ENCODE measurements at places on chromosomes 2 and 18.

DNA sequence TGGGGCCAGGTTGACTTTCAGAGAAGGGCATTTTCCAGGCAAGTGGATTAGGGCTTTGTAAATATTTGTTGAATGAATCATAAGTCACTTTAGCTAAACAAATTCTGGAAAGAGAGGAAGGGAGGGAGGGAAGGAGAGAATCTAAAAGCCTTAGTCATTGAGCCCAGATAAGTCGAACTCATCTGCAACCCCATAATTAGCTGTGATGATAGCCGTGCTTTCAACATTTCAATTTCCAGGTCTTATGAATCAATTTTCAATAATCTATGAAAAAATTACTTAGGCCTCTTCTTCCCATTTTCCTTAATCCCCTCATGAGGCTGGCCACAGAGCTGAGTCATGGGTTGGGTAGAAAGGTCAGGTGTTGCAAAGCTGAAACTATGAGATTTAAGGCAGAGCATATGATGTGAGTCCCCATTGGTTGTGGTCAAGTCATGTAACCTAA is 111.9 kb upstream of the MAPRE2 start:
- no peak for DNase-seq

DNA sequence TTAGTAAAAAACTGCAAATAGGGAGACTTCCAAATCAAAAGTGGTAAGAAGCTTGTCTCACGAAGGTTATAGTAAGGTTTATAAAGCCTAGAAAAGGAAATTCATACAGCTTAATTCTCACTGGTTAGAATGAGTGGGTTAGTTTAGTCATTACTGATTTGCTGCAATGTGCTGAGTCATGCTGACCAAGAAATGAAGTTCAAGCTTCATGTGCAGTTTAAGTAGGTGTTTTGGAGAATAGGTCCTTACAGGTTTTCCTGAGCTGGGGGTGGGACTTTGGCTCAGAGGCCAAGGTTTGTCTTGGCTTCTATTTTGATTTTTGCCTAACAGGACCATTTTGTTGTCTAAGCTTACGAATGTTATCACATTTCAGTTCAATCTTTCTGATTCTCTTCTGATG is 15.1 kb downstream of the CLIP4 start:
- DNase-seq, result no peak

DNA sequence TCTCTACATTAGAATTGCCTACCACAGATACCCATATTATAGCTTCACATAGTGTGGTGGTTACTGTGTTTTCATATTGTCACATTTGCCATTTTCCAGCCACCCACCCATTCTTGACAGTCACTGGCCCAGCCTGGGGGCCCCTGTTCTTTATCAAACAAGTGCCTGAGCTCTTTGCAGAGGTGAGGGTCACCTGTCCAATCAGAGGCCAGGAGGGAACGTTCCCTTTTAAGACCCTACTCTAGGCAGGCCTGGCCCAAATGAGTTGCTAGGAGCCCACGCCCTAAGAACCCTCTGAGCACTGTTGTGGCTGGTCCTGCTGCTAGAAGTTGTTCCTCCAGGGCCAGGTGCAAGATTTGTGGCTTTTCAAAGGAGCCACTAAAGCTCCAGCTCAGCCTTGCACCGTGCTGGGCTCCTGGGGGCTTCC is 5.2 kb downstream of the IL37 start:
- no peak for DNase-seq

DNA sequence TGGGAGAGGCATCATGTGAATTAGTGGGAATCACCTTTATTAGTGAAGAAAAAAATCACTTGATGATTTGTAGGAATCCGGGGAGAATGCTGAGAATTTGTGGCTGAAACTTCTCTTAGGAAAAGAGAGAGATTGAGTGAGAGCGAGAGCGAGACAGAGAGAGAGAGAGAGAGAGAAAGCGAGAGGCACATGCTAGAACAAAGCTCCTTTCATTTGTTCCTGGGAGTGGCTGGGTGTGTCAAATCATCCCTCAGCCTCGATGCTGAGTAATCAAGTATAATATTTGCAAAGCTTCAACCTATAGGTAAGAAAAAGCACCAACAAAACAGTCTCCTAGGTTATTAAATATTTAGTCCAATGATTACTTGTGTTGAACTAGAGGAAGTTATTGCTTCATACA is 4.4 kb upstream of the SERPINB5 start:
- DNase-seq, result no peak

DNA sequence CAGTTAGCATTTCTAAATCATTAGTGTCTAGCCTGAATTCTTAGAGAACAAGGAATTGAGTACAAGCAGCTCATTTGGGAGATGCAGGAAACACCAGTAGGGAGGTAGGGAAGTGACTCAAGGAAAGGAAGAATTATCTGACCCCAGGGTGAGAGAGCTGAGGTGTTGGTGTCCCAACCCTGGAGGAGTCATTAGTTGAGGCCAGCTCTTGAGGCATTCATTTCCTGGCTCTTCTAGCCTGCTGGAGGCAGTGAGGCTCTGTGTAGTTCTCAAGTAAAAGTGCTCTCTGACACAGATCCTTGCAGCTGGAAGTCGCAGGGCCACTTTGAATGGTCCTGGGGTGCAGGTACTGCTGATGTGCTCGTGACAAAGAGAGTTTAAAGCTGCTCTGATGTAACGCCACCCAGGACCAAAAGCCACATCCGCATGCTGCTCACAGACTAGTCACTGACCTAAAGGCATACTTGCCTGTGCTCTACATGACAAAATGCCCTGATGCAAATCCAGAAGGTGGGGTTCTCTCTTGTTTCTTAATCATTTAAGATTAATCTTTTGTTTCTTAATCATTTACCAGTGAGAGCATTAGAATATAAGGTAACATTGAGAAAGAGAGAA is 299.5 kb upstream of the LYPD1 start:
- DNase-seq, result no peak

- no peak for DNase-seq
Observed at GRCh38 chr2:129117434-129117833, 798.8 kb upstream of the HS6ST1 start.

- DNase-seq, result no peak
Observed at GRCh38 chr18:13889671-13890070, 25.7 kb downstream of the MC2R start.

DNA sequence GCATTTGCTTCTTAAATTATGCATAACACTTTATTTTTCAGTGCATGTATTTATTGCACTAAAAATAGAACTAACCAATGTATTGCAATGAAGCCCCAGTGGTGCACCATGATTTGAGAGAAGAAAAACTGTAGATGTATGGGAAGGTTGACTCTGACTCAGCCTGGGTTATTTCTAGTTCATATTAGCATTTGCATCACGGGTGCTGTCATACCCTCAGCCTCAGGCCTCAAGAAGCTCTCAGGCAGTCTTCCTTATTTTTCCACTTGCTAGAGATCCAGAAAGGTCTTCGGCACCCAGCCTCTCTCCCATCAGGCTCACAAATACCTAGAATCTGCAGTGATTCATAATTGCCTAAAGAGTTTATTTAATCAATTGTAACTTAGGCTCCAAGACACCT is 148.0 kb downstream of the DNER start:
- DNase-seq, result no peak

DNA sequence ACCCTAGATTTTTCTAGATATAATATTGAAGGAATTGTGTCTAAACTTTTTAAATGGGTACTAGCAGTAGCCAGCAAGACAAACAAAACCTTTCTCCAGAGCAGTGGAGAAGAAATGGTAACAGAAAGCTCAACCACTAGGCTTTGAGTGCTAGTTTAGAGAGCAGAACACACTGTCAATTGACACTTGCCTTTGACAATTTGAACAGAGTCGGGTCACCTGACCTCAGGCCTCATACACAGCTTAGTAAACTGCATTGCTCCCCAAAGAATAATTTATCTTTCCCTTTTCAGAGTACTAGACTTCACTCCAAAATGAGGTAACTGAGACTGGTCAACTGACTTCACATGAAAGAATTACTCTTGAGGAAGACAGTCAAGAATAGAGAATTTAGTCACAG is 48.6 kb downstream of the FIGN start:
- DNase-seq, result no peak

- DNase-seq, result no peak
Observed at GRCh38 chr2:36449943-36450392, 94.4 kb downstream of the CRIM1 start.

DNA sequence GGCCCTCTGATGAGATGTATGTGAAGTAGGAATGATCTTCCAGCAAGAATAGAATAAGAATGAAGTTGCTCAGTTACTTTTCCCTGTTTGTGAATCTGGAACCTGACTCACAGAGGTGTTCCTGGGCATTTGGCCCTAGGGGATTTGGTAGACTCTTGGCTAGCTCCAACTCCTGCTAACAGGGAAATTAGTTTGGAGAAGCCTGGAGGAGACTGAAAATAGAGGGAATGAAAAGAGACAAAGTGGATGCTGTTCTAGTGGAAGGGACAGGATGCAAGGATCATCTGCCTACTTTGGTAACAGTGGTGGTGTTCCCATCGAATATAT is 19.6 kb downstream of the TMEM17 start:
- no peak for DNase-seq

- DNase-seq, result no peak
Observed at GRCh38 chr2:173589604-173590275, 235.1 kb downstream of the CDCA7 start.

DNA sequence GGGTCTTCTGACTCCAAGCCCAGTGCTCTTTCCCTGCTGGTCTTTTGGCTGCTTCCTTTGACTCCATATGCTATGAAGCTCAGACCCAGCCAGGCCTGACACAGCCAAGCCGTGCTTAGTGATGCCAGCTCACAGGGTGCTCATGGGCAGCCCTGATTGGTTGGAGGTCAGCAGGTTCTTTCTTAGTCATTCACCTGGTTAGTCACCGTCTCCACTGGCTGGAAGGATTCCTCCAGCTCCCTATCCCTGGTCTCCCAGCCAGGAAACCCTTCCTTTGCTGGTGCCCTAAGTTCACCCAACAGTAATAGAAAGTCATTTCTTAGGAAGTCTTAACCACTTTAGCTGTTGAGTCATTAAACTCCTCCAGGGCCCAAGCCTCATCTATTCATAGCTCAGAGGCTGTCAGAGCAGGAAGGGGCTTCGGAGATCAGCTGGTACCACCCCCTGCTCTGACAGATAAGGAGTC is 3.9 kb downstream of the KCNK3 start:
- DNase-seq, result no peak

GRCh38 chr2:219573166-219573565 is 1.1 kb downstream of the INHA start:
- DNase-seq, result no peak

DNA sequence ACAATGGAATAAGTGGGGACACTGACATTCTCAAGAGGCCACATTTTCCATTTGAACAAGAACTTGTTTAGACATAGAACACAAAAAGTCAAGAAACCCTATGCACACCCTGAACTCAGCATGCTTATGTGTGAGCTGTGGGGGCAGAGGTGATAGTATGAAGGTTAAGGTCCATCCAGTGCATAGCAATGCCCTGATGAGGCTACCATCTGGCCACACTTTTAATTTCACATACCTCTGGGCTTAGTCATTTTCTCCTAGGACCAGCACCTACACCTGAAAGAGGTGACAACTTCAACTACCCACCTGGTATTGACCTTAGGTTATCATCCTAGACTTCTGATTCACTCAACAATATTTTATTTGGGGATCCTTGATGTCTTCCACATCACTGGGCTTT is 139.8 kb downstream of the PIK3C3 start:
- no peak for DNase-seq

DNA sequence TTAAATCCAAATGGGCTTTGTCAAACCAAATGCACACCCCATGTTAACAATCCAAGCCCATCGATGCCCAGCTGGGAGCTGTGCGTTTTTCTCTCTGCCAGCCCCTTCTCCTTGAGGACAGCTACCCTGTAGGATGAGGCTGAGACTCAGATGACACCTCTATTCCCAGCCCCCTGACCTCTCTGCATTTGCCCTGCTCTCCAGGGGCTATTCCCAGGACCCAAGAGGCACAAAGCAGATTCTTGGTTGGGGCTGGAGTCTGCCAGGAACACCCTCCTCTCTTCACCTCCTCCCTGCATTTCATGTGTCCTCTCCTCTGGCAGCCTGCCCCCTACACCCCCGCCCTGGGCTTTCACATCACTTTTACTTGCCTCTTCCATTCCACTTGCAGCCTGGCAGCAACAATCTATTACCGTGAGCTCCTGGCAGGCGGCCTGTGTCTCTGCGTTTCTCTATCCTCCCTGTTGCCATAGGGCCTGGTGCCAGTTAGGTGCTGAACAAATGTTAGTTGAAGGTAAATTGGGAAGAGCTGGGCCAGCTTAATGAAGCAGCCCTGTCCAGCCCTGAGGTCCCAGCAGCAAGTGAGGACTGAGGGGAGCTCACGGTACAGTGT is 51.8 kb downstream of the ADD2 start:
- DNase-seq, result no peak

GRCh38 chr2:186031229-186031628 is 292.6 kb downstream of the FSIP2 start:
- DNase-seq, result no peak

GRCh38 chr2:584863-585823 is 92.1 kb downstream of the TMEM18 start:
- peak; percentile 57 for DNase-seq

DNA sequence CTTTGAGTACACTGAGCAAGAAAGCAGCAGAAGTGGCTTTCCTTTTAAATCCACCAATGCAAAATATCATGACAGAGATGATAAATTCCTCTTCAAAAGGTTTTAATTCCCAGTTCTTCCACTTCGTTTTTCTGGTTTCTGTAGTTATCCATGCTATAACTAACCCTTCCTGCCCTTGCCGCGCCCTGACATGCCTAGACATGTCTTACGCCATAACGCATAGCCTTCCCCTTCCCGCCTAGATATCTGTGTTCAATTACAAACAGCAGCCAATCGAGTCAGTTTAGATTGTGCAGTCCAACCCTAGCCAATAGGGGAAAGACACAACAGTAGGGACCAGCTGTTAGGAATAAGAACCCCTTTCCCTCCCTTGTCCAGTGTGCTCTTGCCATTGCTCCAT is 16.1 kb downstream of the PRPF40A start:
- DNase-seq, result no peak

All from activated naive CD4-positive, alpha-beta T cell treated with anti-CD3 and anti-CD28 coated beads, Interleukin-2, amount 10 ng/mL, durations not matched to agents 7 days and 5 days (primary cell).